HT1080 (cell line): ENCODE measurements at places on chromosomes 4 and X. TPM values are rescaled to one million over a fixed set of nuclear protein-coding genes. Genes with fewer than 3 reads are reported as not detected.

DNA sequence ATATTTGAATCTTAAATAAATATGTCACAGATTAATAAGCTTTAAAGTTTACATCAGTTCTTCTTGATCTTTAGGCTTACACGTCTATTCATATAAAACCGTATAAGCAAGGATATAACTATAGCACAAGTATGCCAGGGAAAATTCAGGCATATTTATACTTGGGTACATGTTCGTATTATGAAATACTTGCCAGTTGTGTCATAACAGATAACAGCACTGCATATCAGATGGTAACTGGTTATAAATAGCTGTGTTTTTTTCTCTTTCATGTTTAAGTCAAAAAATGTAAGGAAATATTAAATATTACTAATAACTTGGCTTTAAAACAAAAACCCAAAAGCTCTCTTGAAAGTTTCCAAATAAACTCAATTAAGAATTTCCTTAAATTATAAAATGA lies 17.5 kb downstream of the BRWD3 start:
- no peak for DNase-seq

DNA sequence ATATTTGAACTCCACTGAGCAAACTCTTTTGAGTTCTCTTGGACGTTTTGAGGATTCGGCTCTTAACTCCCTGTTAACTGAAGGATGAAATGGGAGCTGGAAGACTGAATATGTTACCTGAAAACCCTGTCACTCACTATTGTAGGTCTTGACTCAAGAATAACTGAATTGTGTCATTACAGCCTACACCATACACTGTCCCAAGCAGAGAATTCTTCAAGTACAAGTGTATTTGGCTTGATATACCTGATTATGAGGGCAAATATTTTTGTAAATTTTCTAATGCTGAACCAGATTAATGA lies 276.1 kb downstream of the CFAP299 start:
- no peak for DNase-seq

GRCh38 chr4:184536065-184536880 lies 61.9 kb upstream of the IRF2 start:
- no peak for DNase-seq

DNA sequence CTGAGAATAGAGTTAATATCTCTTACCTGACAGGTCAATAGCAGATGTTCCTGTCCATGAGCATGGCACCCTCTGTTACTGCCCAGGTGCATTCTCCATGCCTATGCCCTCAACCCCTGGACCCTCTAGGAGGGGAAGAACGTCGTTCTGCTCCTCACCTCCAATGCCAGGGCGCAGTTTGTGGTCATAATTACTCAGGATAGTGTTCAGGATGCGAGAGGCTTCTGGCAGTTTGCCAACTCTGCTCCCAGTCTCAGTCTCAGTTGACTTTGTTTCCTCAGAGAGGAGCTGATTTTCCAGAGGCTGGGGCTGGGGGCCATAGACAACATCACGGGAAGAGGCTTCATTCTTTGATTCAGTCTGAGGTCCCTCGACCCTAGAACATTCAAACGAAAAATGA lies 4.4 kb downstream of the GABRE start:
- no peak for DNase-seq

GRCh38 chr4:182548156-182548555 lies 305.0 kb downstream of the TENM3 start:
- DNase-seq: no peak

DNA sequence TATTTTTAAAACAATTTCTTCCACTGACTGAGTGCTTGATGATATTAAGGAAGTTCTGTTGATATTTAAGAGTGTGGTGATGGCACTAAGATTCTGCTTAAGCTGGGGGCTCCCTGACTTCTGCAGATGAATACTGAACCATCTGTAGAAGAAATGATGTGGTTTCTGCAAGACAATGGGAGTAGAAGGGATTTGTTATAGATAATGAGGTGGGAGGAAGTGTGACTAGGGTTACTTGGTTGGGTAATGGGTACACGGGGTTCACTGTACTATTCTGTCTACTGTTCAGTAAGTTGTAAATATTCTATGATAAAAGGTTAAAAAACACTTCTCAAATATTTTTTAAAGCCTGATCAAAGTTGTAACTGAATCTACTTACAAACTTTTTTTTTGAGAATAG lies 60.9 kb upstream of the TXK start:
- no peak for DNase-seq

DNA sequence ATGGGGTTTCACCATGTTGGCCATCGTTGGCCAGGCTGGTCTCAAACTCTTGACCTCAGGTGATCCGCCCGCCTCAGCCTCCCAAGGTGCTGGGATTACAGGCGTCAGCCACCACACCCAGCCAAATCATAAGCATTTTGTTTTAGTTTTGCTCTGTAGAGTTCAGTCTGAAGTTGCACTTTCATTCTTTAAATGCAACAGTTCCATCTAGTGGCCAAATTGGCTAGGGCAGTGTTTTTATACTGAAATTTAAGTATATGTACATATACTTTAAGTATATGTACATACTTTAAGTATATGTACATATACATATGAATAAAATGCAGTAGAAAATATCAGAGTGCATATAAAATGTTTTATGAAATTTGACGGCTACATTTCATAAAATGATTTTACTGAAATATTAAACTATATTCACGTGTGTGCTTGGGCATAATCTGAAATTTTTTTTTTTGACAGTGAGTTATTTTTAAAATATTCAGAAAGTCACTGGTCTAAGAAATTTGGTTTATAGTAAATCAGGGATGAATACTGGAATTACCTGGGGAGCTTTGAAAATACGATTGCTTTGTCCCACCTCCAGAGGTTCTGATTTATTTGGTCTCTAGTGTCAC lies 145.5 kb downstream of the NWD2 start:
- peak; percentile 60 for DNase-seq

DNA sequence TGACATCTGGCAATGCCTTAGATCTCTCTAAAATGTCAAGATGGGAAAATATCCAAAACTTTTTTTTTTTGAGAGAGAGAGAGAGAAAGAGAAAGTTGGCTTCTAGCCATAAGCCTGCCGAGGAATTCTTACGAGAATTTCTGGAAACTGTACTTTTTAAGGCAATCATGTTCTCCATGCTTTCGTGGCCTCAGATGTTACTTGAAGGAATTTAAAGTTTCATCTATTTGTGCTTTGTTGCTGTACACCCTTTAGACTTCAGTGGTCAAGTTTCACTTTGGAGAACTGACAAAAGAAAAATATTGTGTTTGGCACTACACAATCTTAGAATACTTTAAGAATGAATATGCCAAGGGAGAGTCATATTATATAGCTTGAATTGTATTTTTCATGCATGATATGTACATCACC lies 53.9 kb downstream of the FAT4 start:
- DNase-seq: peak; percentile 16

DNA sequence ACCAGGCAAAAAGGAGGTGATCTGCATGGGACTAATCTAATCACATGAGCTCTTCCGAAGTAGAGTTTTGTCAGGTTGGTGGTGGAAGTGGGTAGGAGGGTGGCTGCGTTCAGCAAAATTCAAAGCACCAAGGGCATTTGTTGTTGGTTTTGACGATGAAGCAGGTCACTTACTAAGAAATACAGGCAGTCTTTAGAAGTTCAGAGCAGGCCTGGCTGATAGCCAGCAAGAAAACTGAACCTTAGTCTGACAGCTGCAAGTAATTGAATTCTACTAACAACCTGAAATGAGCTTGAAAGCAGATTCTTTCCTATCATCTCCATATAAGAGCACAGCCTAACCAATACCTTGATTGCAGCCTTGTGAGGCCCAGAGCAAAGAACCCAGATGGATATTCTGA lies 505.8 kb downstream of the KLHL13 start:
- DNase-seq: no peak

DNA sequence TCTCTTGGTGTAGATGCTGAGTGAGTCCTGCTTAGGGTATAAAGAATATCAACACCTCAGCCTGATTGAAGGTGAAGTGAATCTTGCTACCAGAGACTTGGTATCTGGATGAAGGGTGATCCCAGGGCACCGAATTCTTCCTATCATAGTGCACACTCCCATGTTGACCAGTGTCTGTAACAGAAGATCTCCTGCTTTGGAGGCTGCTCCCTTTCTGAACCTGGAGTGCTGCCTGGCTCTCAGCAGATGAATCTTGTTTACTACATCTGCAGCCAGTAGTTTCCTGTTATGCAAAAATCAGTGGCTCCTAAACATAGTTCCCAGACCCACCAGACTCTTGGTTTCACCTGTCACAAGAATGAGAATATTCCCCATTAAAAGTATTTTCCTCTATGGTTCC lies 191.7 kb upstream of the GK2 start:
- no peak for DNase-seq

- peak; percentile 41 for DNase-seq
Measured at GRCh38 chr4:183986971-183987946, 82.2 kb downstream of the STOX2 start.

GRCh38 chr4:120228086-120228485 lies 161.4 kb upstream of the MAD2L1 start:
- DNase-seq: peak; percentile 15

- DNase-seq: no peak
Measured at GRCh38 chr4:22593933-22594332, 78.1 kb upstream of the ADGRA3 start.

- no peak for DNase-seq
Measured at GRCh38 chr4:38764277-38764676, 18.5 kb downstream of the TLR10 start.

GRCh38 chr4:74656596-74656995 lies 137.7 kb downstream of the BTC start:
- DNase-seq: no peak

TEX11 gene
- total RNA-seq: not detected in 2 replicates

HSD17B11 gene
- total RNA-seq: 10.9 and 13.6 TPM in 2 replicates

CENPI gene
- total RNA-seq: 18.4 and 19.1 TPM in 2 replicates

TKTL2 gene
- total RNA-seq: not detected in 2 replicates

EFHC2 gene
- not detected in 2 replicates for total RNA-seq

TCEAL6 gene
- total RNA-seq: not detected in 2 replicates
